ENCODE measurements at places on chromosomes 6 and 20. TPM values are rescaled to one million over a fixed set of nuclear protein-coding genes. Genes with fewer than 3 reads are reported as not detected.

Gene EYA2
- total RNA-seq = 0.35 TPM

DNA sequence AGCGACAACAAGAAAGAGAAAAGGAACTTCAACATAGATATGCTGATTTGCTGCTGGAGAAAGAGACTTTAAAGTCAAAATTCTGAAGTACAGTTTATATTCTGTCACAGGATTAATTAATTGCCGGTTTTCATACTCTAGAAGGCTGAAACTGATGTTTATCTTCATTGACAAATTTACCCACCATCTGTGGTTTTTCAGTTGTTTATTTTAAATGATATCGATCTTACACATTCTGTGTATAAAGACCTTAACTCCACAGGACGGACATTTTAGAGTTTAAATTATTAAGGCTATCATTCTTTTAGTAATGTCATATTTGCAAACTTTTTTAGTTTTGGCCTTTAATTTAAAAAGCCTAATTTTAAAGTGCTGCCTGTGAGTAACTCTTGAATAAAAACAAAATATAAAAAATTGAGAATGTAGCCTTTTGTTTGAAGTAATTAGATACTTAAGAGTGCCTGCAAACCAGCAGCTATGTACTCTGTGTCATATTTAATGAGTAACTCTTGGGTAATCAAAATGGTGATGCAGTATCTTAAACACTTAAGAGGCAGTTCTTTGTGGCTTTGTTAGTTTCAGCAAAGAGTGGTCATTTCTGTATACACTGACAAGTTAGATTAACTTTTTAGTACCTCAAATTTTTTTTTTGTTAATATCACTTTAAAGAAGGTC, 59.3 kb downstream of the CDC5L start:
- H3K4me1 ChIP-seq = peaks cover 47% of the 10 kb centered on the region
- DNase-seq = no peak
- no peak overlapping the region for H3K4me3 ChIP-seq
- peaks cover 18% of the 10 kb centered on the region for H3K36me3 ChIP-seq
- peak overlapping the region; percentile 3 for H3K27ac ChIP-seq

DNA sequence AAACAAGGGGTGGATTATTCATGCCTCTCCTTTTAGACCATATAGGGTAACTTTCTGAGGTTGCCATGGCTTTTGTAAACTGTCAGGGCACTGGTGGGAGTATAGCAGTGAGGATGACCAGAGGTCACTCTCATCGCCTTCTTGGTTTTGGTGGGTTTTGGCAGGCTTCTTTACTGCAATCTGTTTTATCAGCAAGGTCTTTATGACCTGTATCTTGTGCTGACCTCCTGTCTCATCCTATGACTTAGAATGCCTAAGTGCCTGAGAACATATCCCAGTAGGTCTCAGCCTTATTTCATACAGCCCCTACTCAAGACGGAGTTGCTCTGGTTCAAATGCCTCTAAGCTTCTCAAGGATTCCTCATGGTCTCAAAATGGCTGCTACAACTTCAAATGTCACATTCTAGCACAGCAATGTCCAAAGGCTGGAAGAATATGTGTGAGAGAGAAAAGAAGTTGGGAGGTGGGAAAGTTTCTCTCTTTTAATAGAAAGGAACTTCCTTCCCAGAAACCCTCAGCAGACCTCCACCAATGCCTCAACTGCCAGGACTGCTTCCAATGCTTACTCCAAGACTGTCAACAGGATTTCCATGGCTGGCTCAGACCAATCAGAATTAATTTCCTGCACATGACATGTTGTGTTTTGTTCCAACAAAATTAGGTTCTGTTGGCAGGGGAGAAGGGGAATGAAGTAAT, 46.6 kb upstream of the SLC9A8 start:
- H3K4me1 ChIP-seq = peaks cover 72% of the 10 kb centered on the region
- H3K27me3 ChIP-seq = no peaks in the 10 kb centered on the region
- no peak for DNase-seq
- H3K27ac ChIP-seq = peak overlapping the region; percentile 83
- no peak overlapping the region for H3K4me3 ChIP-seq
- H3K36me3 ChIP-seq = peaks cover 10% of the 10 kb centered on the region

DNA sequence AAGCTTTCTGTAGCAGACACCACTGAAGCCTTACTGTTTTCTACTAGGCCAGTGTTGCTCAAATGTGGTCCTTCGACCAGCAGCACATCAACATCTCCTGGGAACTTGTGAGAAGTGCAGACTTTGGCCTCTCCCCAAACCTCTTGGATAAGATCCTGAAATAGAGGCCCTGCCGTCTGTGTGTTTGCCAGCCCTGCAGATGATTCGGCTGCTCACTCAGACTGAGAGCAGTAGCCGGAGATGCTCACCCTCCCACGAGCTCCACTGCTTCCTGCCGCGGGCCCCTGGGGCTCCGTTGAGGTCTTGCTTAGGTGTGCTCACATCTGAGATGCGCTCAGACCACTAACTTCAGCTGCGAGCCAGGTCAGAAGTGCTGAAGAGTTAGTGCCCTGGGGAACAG, 129.5 kb upstream of the SSTR4 start:
- H3K4me1 ChIP-seq = no peaks in the 10 kb centered on the region
- H3K36me3 ChIP-seq = no peaks in the 10 kb centered on the region
- no peak for DNase-seq
- H3K27ac ChIP-seq = no peak overlapping the region
- H3K4me3 ChIP-seq = no peak overlapping the region

Gene KCNB1
- not detected for total RNA-seq

DNA sequence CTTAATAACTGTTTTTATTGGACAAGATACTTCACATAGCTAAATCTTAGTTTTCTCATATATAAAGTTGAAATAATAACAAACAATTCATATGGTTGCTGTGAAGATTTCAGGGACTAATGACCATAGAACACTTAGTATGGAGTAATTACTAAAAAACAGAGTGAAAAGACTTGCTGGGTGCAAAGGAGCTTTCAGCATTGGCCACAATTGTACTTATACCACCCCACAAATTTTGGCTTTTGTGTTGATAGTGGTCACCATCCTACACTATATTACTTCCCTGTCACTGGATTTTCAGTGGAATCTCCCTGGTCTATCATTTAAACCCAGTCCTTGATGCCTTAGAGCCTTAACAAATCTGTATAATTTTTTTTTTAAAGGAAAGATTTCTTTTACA, 398.6 kb upstream of the EPHA7 start:
- DNase-seq = no peak
- no peak overlapping the region for H3K27ac ChIP-seq

Measured in Calu3 (cell line).